ENCODE measurements at places on chromosomes 12 and 14. TPM values are rescaled to one million over a fixed set of nuclear protein-coding genes. Genes with fewer than 3 reads are reported as not detected.
A peak's percentile ranks its signal among the peaks of the same experiment; 100 is the strongest.

DNA sequence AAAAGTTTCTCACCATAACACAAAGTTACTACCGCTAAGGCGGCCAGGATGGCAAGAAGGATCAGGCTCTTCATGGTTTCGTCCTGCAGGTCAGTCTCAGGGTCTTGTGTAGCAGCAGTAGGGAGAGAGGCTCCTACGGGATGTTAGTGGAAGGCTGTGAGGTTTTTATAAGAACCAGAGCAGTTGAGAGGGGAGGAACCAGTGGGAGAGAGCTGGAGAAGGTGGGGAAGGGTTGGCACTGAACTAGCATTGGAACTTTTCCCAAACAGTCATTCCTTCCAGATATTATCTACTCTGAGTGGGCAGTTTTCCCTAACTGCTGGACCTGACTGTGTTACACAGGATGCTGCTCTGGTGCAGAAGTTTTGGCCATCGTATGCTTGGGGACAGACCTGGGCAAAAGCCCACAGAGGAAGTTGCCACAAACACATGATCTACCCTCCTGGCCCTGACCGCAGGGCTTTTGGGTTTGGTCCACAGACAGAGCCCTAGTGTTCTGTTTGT lies at the start of gene MGP:
Gene MGP (minus strand): TSS at position 137 of the 504 bp plus-strand sequence. CDS start 63 bp downstream, at position 74.
- DNase-seq, result peak; percentile 77

IAPP gene
- total RNA-seq, result not detected

DNA sequence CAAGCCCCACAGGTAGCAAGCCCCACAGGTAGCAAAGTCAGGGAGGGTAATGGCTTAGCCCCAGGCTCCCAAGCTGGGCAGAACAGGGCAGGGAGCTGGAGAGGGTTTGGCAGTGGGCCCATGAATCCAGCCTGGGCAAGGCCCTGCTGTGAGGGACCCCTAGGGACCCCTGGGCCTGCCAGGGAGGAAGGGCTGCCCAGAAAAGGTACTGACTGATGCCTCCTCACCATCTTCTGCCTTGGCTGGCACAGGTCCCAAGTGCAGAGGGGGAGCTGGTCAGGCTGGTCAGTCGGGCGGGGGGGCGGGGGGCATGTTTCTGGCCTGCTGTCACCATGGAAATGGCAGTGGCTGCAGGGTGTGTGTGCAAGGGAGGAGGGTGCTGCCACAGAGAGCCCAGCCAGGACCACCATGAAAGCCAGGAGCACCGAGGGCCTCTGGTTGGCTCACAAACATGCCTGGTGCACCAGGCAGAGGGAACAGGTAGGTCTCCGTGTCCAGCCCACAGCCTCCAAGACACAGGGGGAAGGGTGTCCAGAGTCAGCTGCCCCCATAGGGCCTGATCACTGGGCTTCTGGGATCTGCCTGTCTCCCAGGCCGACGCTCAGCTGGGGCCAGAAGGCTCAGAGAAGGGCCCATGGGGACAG lies 1.5 kb upstream of the CRIP2 start:
- DNase-seq, result peak; percentile 74

PRICKLE1 gene
- total RNA-seq, result 15.1 TPM

DNA sequence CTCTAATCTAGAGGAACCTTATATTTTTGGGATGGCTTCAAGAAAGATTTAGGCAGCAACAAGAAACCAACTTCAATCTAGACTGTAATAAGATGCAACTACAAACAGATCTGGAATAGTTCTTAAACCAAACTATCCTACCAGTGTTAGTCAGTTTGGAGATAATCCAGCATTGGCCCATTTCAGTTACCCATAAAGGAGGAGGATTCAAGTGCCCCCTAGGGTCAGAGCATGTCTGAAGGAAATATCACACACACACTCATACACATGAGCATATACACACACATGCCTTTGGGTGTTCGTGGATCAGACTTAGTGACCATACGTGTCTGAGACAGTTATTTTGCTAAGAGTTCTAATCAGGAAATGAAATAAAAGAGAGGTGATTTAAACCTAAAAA lies 261.2 kb downstream of the ADAMTS20 start:
- no peak for DNase-seq

GRCh38 chr12:9880532-9881078 lies 684 bp upstream of the KLRF2 start:
- DNase-seq, result no peak

- DNase-seq, result peak; percentile 83
Observed at GRCh38 chr14:54676812-54677708, 110.1 kb downstream of the SAMD4A start.

GRCh38 chr14:99685596-99685995 lies 1.5 kb downstream of the CYP46A1 start:
- DNase-seq, result no peak
